ENCODE measurements at places on chromosomes 7 and 10. TPM values are rescaled to one million over a fixed set of nuclear protein-coding genes. Genes with fewer than 3 reads are reported as not detected.

DNA sequence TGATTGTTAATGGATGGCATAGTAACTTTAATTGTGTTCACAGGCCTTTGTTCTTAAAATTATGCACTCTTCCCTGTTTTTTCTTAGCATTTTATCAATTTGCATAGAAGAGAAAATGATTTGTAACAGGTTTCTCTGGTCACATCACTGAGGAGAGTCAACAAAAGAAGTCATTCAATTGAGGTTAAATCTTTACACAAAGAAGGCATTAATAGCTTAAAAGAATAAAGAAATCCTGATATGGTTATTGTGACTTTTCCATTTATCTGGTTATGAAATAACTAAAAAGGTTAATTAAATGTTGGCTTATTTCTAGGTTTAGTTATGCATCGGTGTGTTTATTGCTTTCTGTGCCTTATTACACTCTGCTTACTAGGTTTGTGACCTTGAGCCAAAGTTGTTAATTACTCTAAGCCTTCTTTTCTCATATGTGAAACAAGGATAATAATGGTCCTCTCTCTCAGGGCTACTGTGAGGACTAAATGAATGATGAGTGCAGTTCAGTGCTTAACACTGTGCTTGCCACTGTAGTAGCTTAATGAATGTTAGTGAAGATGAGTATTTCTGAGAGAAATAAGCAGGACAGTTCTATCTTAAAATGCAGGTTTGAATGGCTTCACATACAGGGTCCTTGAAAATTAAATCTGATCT, 12.1 kb downstream of the BMPR1A start:
- DNase-seq = no peak

SEMA4G gene
- total RNA-seq = 6.4 TPM

- no peak for DNase-seq
Measured at GRCh38 chr10:133520193-133520738, 6.9 kb upstream of the CYP2E1 start.

GRCh38 chr7:108581655-108582491, 12.2 kb downstream of the DNAJB9 start:
- no peak for DNase-seq

All from vagina (tissue), 2 donors.